ENCODE measurements at places on chromosomes 4 and X.

DNA sequence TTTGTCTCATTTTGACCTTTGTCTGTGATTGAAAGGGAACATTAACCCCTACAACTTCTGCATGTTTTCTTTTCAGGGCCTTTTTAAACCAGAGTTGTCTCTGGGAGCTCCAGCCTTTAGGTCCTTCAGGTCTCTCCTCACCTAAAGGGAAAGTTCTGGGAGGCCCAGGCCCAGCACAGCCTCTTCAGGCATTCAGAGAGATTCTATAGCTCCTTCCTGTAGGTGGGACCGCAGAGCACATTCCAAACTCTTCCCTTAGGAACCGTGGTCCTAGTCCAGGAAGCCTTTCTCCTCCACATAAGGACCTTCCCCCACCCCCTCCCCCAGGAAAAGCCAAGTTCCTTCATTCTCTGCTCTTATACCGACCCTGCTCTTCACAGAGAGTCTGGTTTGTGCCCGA, 14.9 kb downstream of the NKX6-1 start:
- ATAC-seq: no peak

DNA sequence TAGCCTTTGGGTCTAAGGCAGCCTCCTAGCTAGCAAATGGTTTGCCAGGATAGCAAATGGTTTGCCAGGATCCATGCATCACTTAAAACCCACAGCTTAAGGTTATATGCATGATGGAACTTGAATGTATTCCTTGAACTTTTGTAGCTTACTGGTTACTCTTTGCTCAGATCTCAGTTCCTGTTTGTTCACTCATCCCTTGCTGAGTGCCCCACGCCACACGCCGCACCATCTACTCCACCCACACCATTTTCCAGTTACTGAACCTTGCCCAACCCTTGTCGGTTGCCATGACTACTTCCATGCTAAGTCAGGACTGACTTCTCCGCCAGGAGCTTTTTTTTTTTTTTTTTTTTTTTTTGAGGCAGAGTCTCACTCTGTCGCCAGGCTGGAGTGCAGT, 29.5 kb upstream of the XIAP start:
- no peak for ATAC-seq

DNA sequence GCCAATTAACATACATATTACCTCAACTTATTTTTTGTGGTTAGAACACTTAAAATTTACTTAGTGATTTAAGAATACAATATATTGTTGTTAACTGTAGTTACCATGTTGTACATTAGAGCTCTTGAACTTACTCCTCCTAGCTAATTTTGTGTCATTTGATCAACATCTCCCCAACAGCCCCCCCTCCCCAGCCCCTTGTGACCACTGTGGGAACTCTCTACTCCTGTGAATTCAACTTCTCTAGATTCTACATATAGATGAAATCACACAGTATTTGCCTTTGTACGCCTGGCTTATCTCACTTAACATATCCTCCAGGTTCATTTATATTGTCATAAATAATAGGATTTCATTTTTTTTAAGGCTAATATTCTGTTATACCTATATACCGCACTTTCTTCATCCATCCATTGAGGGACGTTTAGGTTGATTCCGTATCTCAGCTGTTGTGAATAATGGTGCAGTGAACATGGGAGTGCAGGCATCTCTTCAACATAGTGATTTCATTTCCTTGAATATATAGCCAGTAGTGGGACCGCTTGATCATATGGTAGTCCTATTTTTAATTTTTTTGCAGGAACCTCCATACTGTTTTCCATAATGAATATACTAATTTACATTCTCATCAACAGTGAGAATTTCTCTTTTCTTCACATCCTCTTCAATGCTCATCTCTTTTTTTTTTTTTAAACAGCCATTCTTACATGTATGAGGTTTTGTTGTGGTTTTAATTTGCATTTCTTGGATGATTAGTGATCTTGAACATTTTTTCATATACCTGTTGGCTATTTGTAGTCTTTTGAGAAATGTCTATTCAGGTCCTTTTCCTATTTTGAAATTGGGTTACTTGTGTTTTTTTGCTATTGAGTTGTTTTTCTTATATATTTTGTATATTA, 66.8 kb downstream of the RAPGEF2 start:
- ATAC-seq: no peak

- ATAC-seq: no peak
Measured at GRCh38 chr4:84651499-84651898, 68.6 kb downstream of the CDS1 start.

- peak; percentile 84 for ATAC-seq
Measured at GRCh38 chr4:142846108-142846728, at the start of gene INPP4B. TSS of gene INPP4B (minus strand) at chr4:142846301.

DNA sequence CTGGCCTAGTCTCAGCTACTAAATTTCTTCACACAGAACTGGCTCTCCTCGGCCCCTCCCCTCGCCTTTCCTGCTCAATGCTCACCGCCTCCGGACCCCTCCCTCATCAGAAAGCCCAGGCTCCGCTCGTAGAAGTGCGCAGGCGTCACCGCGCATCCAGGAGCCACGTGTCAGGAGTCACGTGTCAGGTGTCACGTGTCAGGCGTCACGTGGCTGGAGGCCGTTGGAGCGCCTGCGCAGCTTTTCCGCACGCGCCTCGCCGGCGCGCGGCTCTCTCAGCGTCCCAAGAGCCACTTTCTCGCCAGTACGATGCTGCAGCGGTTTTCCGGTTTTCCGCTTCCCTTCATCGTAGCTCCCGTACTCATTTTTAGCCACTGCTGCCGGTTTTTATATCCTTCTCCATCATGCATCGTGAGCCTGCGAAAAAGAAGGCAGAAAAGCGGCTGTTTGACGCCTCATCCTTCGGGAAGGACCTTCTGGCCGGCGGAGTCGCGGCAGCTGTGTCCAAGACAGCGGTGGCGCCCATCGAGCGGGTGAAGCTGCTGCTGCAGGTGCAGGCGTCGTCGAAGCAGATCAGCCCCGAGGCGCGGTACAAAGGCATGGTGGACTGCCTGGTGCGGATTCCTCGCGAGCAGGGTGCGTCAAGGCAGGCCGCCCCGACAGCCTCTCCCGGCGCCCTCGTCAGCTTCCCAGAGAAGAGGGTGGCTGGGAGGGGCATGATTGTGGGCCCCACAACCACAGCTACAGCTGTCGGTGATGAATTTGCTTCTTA, at the start of gene SLC25A31:
SLC25A31 (plus strand) TSS at position 259 of the 772 bp plus-strand sequence; CDS start at position 405, 146 bp downstream.
- no peak for ATAC-seq

DNA sequence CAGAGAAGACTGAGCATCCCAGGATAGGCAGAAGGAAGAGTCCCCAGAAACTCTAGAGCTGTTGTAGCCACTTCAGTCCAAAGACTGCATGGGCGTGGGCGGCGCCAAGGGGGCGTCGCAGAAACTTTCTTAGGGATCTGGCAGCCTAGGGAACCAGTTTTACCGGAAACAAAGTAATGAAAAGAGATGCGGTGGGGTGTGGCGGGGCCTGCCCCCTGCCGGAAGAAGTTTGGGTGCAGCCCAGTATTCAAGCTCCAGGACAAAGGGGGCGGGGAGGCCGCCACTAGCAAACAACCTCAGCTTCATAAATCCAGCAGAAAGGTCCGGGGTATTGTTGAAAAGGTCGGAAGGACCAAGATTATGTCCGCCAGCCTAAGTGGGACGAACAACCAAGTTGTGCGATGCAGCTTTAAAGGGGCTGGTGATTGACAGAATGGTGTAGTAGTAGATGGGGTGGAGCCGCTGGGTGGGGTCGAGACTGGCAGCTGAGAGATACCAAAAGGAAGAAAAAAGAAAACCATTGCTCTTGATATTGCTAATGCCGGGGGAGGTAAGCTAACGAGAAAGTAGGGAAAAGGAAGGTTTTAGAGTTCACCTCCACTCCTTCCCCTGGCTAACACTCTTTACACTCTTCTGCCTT, 190.5 kb downstream of the RRAGB start:
- ATAC-seq: peak; percentile 82

- no peak for ATAC-seq
Measured at GRCh38 chr4:7327341-7327885, 107.3 kb downstream of the PSAPL1 start.

DNA sequence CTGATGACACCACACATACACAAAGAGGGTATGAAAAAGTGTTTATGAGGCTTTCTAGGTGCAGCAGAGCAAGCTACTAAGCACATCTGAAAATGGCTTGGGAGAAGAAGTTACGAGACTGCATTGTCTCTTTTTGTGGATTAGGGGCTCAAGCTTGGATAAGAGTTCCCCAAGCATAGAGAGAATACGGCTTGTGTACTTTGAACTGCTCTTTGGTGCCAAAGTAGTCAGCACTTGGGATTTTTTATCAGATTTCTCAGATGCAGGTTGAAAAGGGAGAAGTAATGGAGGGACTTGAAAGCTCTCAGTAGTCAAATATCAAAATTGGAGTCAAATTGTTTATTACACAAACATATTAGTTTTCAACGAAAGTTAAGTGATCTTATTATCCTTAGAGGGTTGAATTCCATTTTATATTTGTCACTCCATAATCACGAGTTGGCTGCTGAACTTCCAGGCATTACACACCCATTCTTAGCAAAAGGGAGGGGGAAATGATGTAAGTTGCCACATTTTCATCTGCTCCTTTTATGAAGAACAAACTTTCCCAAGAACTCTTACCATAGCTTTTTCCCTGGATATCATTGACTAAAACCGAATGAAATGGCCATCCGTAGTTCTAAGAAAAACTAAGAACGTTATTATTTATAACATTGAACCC, 1904.9 kb downstream of the PCDH7 start:
- no peak for ATAC-seq

- ATAC-seq: no peak
Measured at GRCh38 chrX:386239-386767, 404 bp downstream of the PPP2R3B start.

DNA sequence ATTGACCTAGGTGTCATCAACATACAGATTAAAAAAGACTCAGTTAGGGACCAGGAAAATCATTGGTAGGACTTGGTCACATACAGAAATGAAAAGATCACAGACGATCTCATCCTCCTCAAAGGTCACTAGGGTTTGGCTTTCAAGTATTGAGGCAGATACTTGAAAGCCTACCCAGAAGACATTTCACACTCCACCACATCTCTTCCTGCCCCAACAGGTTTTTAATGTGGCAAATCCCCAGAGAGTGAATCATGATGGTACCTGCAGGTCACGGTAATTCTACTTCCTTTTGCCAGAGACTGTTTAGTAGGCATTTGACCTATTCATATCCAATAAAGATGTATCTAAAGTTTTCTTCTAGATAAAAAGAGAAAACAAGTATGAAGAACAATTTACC, 44.1 kb downstream of the INPP4B start:
- ATAC-seq: no peak

GRCh38 chr4:186557061-186557460, 1.7 kb upstream of the MTNR1A start:
- no peak for ATAC-seq

DNA sequence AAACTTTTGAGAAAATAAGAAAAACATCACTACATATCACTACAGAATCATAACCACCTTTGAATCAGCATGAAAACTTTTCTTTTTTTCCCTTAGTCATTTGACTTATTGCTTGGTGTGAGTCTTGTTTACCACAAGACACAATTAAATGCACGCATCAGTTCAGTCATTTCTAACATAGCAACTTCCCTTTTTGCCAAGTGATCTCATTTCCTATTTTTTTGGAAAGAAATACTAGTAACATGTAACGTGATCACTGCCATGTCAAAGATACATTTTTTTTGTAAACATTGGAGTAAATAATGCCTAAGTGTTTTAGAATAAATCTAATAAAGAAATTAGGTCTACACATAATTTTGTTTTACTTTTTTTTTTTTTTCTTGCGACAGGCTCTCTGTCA, 5.1 kb upstream of the CXCL8 start:
- no peak for ATAC-seq

GRCh38 chr4:47118192-47118929, 87.0 kb downstream of the GABRB1 start:
- no peak for ATAC-seq

- ATAC-seq: no peak
Measured at GRCh38 chr4:19580095-19580494, 671.6 kb upstream of the SLIT2 start.

- no peak for ATAC-seq
Measured at GRCh38 chrX:146755214-146755613, 54.4 kb upstream of the CXorf51B start.

GRCh38 chrX:110746014-110746413, 49.6 kb downstream of the CHRDL1 start:
- no peak for ATAC-seq

DNA sequence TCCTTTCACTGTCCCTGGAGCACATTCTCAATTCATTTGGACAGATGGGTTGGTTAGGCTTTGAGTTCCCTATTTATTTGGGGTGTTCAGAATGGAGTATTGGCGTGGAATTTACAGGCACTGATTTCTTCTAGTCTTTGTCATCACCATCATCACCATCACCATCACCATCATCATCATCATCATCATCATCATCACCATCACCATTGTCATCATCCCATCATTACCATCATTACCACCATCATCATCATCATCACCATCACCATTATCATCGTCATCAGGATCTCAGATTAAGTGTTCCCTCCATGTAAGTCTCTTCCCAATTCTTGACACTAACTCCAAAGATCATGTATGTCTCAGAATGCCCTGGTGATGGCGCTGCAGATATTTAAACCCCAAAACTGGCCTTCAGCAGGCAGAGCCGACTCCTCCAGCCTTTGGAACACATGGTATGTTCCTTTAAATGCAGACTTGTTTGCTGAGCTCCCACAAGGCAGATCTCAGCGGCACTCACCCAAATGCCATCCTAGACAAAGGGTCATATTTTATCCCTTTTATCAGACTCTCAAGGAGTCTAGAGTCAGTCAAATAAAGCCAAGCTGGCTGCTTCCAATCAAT, 19.8 kb upstream of the FAM9A start:
- ATAC-seq: no peak

DNA sequence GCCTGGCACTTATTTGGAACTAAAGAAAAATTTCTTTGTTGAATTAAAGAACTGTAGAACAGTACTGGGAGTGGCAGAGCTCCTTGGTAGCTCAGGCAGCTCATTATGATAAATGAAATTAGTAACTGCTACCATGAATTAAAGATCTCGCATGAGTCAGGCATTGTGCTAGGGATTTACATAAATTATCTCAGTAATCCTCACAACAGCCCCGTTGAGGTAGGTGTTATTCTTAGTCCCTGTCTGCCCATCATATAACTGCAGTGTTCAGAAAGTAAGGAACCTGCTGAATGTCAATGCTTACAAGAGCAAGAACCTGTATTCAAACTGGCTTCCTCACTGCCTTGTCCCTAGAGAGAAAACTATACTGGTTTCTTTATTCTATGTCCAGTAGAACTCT, 108.3 kb downstream of the NLGN4X start:
- ATAC-seq: no peak

DNA sequence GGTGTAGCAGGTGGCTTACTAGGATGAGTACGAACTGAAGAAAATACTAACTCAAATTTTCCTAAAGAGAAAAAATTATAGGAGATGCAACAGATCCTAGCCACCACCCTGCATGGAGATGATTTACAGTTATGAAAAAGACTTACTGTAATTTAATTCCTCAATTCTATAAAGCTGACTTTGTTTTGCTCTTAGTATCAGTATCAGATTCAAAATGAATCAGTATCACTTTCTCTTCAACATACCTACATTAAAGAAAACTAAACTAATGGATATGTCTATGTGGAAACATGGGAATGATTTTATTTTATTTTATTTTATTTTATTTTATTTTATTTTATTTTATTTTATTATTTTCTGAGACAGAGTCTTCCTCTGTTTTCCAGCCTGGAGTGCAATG, 525.8 kb downstream of the NLGN4X start:
- no peak for ATAC-seq
